ENCODE measurements at places on chromosomes 2 and 18. TPM values are rescaled to one million over a fixed set of nuclear protein-coding genes. Genes with fewer than 3 reads are reported as not detected.

PTPRN gene
- total RNA-seq, result 34.3 TPM

C2orf15 gene
- 2.8 TPM for total RNA-seq

MOGAT1 gene
- 0.23 TPM for total RNA-seq

SANBR gene
- 3.5 TPM for total RNA-seq

VAMP8 gene
- total RNA-seq, result 71.7 TPM

MRPL53 gene
- total RNA-seq, result 39.4 TPM

IL1A gene
- total RNA-seq, result 0.09 TPM

NCKAP5 gene
- 1.5 TPM for total RNA-seq

NTSR2 gene
- not detected for total RNA-seq

IL36RN gene
- not detected for total RNA-seq

CHCHD5 gene
- total RNA-seq, result 18.3 TPM

CHRND gene
- not detected for total RNA-seq

DNA sequence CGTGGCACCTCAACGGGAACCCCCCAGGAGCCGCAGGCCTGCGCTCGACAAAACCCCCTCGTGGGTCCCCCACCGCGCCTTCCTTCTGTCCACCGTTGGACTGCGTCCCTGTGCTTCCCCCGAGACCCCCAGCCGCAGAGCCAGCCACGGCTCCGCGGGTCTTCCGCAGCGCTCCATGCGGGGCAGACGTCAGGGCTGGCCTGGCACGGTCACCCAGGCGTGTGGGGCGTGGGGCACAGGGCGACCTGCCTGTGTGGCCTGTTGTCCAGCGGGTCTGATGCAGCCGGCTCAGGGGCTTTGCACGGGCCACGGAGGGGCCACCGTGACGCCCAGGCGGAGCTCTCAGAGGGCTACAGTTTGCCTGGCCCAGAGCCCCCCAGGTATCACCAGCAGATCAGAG, 11.0 kb downstream of the NFATC1 start:
- no peaks in the 10 kb centered on the region for H3K27me3 ChIP-seq
- DNase-seq, result no peak
- H3K4me3 ChIP-seq, result no peak overlapping the region
- no peaks in the 10 kb centered on the region for H3K4me1 ChIP-seq
- H3K27ac ChIP-seq, result no peak overlapping the region

GRCh38 chr2:168278424-168278888, 31.1 kb upstream of the STK39 start:
- H3K36me3 ChIP-seq, result no peaks in the 10 kb centered on the region
- H3K27me3 ChIP-seq, result no peaks in the 10 kb centered on the region
- DNase-seq, result no peak
- H3K27ac ChIP-seq, result no peak overlapping the region

DNA sequence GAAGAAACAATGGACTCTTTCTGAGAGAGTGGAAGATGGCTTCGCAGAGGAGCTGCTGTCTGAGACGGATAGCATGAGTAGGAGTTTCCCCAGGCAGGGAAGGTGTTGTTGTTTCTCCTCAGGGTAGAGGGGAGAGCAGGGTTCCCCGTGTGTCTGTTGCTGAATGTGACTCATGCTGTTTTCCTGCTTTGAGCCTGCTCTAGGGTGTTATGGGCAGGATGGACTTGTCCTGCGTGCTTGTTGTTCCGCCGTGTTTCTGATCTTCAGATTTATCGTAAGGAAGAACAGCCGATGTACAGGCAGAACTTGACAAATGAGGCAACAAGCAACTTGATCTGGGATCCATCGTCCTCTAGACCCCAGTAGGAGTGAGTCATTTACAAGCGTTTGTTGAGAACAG, 19.7 kb upstream of the MYCN start:
- H3K4me3 ChIP-seq, result no peak overlapping the region
- H3K27ac ChIP-seq, result no peak overlapping the region
- no peaks in the 10 kb centered on the region for H3K27me3 ChIP-seq
- no peaks in the 10 kb centered on the region for H3K4me1 ChIP-seq

GRCh38 chr2:36433311-36434217, 78.0 kb downstream of the CRIM1 start:
- no peak overlapping the region for H3K27ac ChIP-seq
- H3K27me3 ChIP-seq, result no peaks in the 10 kb centered on the region
- DNase-seq, result no peak
- H3K4me1 ChIP-seq, result no peaks in the 10 kb centered on the region
- H3K36me3 ChIP-seq, result no peaks in the 10 kb centered on the region

DNA sequence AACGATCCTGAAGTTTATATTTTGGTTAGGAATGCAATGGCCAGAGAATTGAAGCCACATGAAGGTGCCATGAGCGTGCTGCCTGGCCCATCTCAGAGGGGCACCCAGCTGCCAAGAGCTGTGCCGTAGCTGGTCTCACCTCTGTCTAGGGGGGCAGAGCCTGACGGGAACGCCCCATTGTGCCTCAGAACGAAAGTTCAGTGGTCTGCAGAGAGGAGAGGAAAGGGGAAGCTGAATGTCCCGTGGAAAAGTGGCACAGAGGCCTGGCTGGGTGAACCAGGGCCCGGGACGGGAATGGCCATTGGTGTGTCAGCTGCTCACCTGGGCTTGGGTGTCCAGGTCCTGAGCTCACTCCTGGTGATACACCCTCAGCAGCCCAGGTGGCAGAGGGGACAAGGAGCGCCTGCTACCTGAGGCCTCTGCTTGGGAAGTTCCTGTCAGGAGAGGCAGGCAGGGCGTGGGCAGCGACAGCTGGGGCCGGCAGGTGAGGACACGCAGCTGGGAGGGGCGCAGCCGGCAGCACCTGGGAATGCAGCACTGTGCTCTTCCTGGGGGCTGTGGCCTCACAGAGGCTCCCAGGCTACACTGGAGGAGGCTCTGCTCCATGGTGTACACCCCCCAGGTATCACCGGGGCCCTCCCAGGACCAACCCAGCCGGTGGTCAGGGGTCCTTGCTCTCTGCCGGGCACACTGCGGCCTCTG, 67.3 kb downstream of the PARD6G start:
- H3K36me3 ChIP-seq, result no peaks in the 10 kb centered on the region
- no peak overlapping the region for H3K4me3 ChIP-seq
- H3K4me1 ChIP-seq, result no peaks in the 10 kb centered on the region
- H3K27ac ChIP-seq, result no peak overlapping the region

DNA sequence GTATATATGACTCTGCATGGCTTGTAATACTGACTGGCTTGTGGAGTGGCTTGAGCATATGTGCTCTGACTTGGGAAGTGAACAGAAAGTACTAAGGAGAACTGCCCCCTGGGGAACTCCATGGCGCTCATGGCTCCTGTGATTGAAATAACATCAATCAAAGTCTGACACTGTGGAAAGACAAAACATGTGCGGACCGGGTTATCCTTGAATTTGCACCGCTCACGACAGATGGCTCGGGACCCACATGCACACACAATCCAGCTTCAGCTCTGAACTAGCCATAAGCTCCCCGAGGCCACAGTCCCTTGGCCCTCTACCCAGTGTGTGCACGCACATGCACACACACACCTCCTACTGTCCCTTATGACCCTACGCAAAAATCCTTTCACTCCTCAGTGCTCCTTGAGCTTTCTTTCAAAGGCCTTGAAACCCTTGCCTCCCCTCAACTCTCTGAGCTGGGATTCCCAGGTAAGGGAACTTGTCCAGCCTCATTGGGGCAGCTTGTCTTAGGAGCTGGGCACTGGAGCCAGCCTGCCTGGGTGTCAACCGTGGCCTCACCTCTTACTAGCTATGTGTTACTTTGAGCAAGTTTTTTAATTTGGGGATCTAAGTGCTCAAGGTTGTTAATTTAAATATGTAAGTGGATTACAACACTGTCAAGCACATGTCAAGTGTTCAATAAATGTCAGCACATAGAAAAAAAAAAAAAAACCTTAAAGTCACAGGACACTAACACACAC, 43.6 kb downstream of the MRPS5 start:
- H3K27me3 ChIP-seq, result no peaks in the 10 kb centered on the region
- H3K27ac ChIP-seq, result no peak overlapping the region
- H3K4me3 ChIP-seq, result no peak overlapping the region
- no peak for DNase-seq
- H3K4me1 ChIP-seq, result peaks cover 3% of the 10 kb centered on the region

GRCh38 chr18:32373995-32374394, 96.7 kb downstream of the GAREM1 start:
- H3K4me1 ChIP-seq, result peaks cover 50% of the 10 kb centered on the region
- peak overlapping the region; percentile 88 for H3K27ac ChIP-seq
- no peak overlapping the region for H3K4me3 ChIP-seq
- DNase-seq, result no peak

GRCh38 chr2:96247009-96247408, 18.8 kb downstream of the TMEM127 start:
- no peaks in the 10 kb centered on the region for H3K36me3 ChIP-seq
- H3K27ac ChIP-seq, result no peak overlapping the region
- no peak overlapping the region for H3K4me3 ChIP-seq
- DNase-seq, result no peak
- no peaks in the 10 kb centered on the region for H3K4me1 ChIP-seq
- no peaks in the 10 kb centered on the region for H3K27me3 ChIP-seq

DNA sequence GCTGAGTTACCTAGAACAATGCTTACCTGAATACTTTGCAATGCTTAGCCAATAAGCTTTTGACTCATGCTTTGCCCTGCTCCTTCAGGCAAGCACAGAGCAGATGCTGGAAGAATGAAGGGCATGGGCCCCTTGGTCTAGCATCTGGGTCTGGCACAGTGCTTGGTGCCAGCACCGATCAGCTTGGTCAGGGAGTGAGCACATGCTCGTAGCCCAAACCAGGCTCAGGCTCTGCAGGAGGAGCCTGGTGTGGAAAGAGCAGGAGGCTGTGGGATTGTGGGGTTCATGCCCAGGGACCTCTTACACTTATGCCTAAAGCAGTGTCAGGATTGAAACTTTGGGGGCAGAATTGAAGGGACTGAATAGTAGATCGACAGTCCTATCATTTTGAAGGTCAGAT, 283.7 kb upstream of the PXDN start:
- DNase-seq, result no peak
- H3K4me3 ChIP-seq, result no peak overlapping the region
- H3K36me3 ChIP-seq, result no peaks in the 10 kb centered on the region
- H3K27me3 ChIP-seq, result no peaks in the 10 kb centered on the region
- H3K27ac ChIP-seq, result no peak overlapping the region

- DNase-seq, result no peak
- H3K4me1 ChIP-seq, result no peaks in the 10 kb centered on the region
- no peaks in the 10 kb centered on the region for H3K36me3 ChIP-seq
These were observed 49.3 kb upstream of the DNAJC10 start for GRCh38 chr2:182666674-182667314.

GRCh38 chr2:85318222-85319074, 9.3 kb downstream of the TGOLN2 start:
- H3K4me3 ChIP-seq, result no peak overlapping the region
- no peaks in the 10 kb centered on the region for H3K4me1 ChIP-seq
- no peak for DNase-seq
- H3K36me3 ChIP-seq, result peaks cover 13% of the 10 kb centered on the region
- no peak overlapping the region for H3K27ac ChIP-seq

DNA sequence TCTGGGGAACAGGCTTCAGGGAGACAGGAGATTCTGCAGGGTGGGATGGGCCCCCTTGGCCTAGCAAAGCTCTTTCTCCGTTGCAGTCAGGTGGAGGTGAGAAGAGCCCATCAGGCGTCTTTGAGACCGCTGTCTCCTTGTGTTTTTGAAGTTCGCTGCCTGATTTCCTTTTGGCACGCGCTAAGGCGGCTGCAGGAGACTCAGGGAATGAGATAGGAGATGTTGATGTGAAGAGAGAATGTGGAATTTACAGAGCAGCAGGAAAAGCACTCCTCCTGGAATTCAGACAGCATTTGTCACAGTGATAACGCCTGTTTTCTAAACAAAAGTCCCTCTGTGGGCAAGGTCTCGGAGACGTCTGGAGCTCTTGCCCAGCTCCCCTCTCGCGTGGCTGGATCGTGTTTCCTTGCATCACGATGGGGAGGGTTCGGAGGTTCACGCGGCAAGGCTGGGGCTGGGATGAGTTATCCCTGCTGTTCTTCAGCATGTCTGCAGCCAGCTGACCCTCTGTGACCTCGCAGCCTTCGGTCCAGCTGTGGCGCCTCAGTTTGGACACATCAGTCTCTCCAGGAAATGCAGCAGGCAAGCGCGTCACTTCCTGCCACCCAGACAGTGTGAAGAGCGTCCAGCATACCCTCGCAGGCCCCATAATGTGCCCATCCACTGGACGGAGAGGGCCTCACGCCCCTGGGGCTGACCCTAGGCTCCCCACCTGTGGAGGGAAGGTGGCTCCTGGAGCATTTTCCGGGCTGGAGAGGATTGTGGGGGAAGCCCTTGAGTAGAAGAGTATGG, 30.2 kb downstream of the GLI2 start:
- no peak overlapping the region for H3K4me3 ChIP-seq
- H3K36me3 ChIP-seq, result no peaks in the 10 kb centered on the region
- peak overlapping the region; percentile 17 for H3K27ac ChIP-seq
- no peaks in the 10 kb centered on the region for H3K4me1 ChIP-seq

DNA sequence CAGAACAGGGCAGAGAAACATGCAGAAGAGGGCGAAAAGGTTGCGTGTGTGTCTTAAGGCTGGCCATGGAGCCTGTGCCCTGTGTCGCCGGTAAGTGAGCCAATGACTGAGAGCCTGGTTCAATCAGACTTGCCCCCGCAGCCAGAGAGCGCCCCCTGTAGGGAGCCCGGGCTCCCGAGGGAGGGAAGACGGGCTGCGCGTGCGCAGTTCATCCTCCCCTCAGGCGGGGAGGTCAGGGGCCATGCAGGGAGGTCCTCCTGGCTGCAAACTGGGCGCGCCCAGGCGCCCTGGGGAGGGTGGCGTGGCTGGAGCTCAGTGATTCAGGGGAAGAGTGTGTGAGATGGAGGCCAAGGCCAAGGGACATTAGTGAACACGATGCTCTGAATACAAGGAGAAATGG, 276.6 kb downstream of the PHLPP1 start:
- DNase-seq, result no peak
- no peaks in the 10 kb centered on the region for H3K36me3 ChIP-seq
- H3K27me3 ChIP-seq, result no peaks in the 10 kb centered on the region
- no peaks in the 10 kb centered on the region for H3K4me1 ChIP-seq
- H3K4me3 ChIP-seq, result no peak overlapping the region
- H3K27ac ChIP-seq, result no peak overlapping the region

GRCh38 chr2:23867449-23867848, 59.5 kb downstream of the ATAD2B start:
- no peak overlapping the region for H3K4me3 ChIP-seq
- no peak overlapping the region for H3K27ac ChIP-seq
- H3K36me3 ChIP-seq, result peaks cover 19% of the 10 kb centered on the region
- H3K4me1 ChIP-seq, result no peaks in the 10 kb centered on the region
- H3K27me3 ChIP-seq, result no peaks in the 10 kb centered on the region

- no peak for DNase-seq
- H3K4me3 ChIP-seq, result no peak overlapping the region
- H3K4me1 ChIP-seq, result no peaks in the 10 kb centered on the region
These were observed 129.3 kb upstream of the CCDC68 start for GRCh38 chr18:55088561-55088960.

GRCh38 chr2:58517881-58518280, 276.8 kb upstream of the FANCL start:
- H3K4me1 ChIP-seq, result no peaks in the 10 kb centered on the region
- no peak overlapping the region for H3K27ac ChIP-seq
- H3K36me3 ChIP-seq, result no peaks in the 10 kb centered on the region

GRCh38 chr2:199922856-199923255, 11.8 kb downstream of the C2orf69 start:
- H3K27ac ChIP-seq, result no peak overlapping the region
- H3K4me1 ChIP-seq, result no peaks in the 10 kb centered on the region
- H3K4me3 ChIP-seq, result no peak overlapping the region

- H3K27me3 ChIP-seq, result no peaks in the 10 kb centered on the region
- no peaks in the 10 kb centered on the region for H3K36me3 ChIP-seq
- H3K4me1 ChIP-seq, result peaks cover 19% of the 10 kb centered on the region
- no peak overlapping the region for H3K4me3 ChIP-seq
- peak overlapping the region; percentile 66 for H3K27ac ChIP-seq
These were observed 36.9 kb downstream of the RPL37A start for GRCh38 chr2:216535454-216535995.

Data from pancreas (tissue), 10 donors.